ENCODE measurements at places on chromosomes 3 and 15.

- no peaks in the 10 kb centered on the region for H3K36me3 ChIP-seq
- H3K4me3 ChIP-seq, result no peak overlapping the region
- no peak overlapping the region for H3K27ac ChIP-seq
- no peak for DNase-seq
These were observed 1184.6 kb upstream of the EPHA6 start for GRCh38 chr3:95629802-95630201.

DNA sequence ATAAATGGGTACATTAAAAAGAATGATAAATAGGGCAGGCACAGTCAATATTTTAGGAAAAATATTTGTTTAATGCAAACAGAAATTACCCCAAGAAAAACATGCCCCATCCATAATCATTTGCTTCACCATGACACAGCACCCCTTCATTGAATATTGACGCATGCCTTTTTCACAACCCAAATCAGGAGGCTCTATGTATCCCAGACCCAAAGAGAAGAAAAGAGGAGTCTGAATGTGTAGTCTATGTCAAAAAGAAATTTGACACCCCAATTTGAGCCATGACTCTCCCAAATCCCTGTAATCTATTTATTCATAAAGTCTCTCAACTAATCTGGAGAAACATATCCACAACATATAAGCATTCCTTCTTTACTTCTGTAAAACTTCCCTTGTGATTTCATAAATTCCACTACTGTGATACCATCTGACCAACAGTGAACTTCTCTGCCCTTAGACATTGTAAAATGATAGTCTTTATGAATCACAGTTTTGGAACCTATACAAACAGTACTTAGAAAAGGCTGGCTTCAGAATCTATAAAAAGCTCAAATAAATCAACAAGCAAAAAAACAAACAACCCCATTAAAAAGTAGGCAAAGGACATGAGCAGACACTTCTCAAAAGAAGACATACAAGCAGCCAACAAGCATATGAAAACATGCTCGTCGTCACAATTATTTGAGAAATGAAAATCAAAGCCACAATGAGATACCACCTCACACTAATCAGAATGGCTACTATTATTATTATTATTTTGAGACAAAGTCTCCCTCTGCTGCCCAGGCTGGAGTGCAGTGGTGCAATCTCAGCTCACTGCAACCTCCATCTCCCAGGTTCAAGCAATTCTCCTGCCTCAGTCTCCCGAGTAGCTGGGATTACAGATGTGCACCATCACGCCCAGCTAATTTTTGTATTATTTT is 53.4 kb upstream of the XRN1 start:
- no peak overlapping the region for H3K27ac ChIP-seq
- H3K4me1 ChIP-seq, result peaks cover 4% of the 10 kb centered on the region
- no peak for DNase-seq
- no peaks in the 10 kb centered on the region for H3K27me3 ChIP-seq
- H3K36me3 ChIP-seq, result peaks cover 51% of the 10 kb centered on the region

DNA sequence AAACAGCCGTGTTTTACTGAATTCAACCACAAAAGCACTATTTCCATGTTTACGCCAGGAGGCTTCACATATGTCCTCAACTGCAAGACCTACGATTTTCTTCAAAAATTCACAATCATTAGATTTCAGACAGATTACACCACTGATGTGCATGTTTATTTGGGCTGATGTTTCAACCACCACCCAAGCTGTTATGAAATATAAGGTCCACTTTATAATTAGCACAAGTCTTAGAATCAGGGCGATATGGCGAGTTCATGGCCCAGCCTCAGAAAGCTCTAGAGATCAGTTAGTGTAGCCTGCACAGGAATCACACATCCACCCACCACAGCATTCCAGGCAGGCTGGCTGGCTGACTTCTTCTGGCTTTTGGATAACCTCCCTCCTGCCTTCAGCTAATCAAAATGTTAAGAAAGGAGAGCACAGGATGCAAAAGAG is 15.4 kb downstream of the SH3BP5 start:
- no peak overlapping the region for H3K4me3 ChIP-seq
- H3K4me1 ChIP-seq, result peaks cover 53% of the 10 kb centered on the region
- H3K27me3 ChIP-seq, result no peaks in the 10 kb centered on the region
- DNase-seq, result no peak
- peaks cover 13% of the 10 kb centered on the region for H3K36me3 ChIP-seq

- peaks cover 8% of the 10 kb centered on the region for H3K27me3 ChIP-seq
- no peak for DNase-seq
- H3K4me1 ChIP-seq, result peaks cover 9% of the 10 kb centered on the region
- no peaks in the 10 kb centered on the region for H3K36me3 ChIP-seq
- H3K27ac ChIP-seq, result no peak overlapping the region
- H3K4me3 ChIP-seq, result no peak overlapping the region
These were observed 257.3 kb downstream of the ABHD5 start for GRCh38 chr3:43948013-43948412.

DNA sequence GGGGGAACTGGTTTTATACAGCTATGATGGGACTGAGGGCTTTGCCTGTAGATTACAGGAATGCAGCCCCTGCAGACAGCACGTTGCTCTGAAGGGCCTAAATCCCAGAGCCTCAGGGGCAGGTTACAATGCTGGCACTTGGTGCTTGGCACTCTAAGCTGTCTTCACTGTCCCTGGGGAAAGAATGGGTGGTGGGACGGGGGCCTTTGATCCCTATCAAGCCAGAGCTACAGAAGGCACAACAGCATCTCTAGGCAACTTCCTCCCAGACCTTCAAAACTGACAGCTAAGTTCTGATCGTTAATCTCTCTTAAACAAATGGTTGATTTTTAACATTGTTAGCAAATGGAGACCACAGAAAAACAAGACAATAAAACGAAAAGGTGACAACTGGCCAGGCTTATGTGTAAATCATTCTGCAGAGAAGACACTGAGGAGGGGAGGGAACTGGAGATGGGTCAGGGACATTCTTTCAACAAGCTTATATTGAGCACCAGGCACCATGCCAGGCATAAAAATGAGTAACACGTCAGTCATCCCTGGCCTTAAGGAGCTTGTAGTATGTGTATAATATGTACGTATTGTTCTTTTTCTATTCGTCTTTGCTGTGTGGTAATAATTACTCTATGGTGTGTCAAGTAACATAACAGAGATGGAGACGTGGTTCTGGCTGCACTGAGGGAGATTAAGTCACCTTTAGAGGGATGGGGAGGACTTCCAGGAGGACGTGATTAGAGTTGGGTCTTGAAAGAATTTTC is 49.1 kb downstream of the CA12 start:
- H3K27me3 ChIP-seq, result no peaks in the 10 kb centered on the region
- H3K27ac ChIP-seq, result no peak overlapping the region
- H3K4me3 ChIP-seq, result no peak overlapping the region
- no peaks in the 10 kb centered on the region for H3K4me1 ChIP-seq
- no peaks in the 10 kb centered on the region for H3K36me3 ChIP-seq

- no peaks in the 10 kb centered on the region for H3K27me3 ChIP-seq
- H3K4me1 ChIP-seq, result peaks cover 10% of the 10 kb centered on the region
- no peak for DNase-seq
- peak overlapping the region; percentile 19 for H3K27ac ChIP-seq
- no peak overlapping the region for H3K4me3 ChIP-seq
These were observed 5.2 kb upstream of the EBLN2 start for GRCh38 chr3:73056014-73056844.

All from T-helper 2 cell treated with Interferon-gamma antibody and Interleukin-4, amounts not matched to agents 5 μg/mL and 100 μg/mL, for 36 hours (primary cell).